ENCODE measurements at places on chromosomes 7 and 10.

- DNase-seq: no peak
Measured at GRCh38 chr7:76333511-76334101, 25.2 kb downstream of the YWHAG start.

GRCh38 chr10:119191881-119192280 lies 13.3 kb upstream of the PRDX3 start:
- no peak for DNase-seq

GRCh38 chr7:52253953-52254352 lies 781.5 kb upstream of the POM121L12 start:
- DNase-seq: no peak

GRCh38 chr10:96978621-96979154 lies 146.6 kb downstream of the LCOR start:
- DNase-seq: no peak

DNA sequence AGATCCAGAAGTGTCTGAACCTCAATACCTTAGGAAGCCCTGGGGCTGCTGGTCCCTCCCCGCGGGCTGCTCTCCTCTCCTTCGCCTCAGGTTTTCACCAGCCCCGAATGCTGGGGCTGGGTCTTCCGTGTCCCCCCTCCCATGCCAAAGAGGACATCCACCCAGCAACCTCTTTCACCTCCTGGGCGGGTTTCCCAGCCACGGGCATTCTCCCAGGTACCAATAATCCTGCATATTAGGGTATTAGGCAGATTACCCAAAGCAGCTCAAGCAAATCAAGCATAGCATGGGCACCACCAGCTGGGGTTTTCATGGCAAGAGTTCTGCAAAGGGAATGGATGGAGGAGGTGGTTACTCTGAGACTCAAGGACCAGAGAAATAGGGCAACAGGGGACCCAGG lies 224.4 kb downstream of the KCNMA1 start:
- DNase-seq: no peak

DNA sequence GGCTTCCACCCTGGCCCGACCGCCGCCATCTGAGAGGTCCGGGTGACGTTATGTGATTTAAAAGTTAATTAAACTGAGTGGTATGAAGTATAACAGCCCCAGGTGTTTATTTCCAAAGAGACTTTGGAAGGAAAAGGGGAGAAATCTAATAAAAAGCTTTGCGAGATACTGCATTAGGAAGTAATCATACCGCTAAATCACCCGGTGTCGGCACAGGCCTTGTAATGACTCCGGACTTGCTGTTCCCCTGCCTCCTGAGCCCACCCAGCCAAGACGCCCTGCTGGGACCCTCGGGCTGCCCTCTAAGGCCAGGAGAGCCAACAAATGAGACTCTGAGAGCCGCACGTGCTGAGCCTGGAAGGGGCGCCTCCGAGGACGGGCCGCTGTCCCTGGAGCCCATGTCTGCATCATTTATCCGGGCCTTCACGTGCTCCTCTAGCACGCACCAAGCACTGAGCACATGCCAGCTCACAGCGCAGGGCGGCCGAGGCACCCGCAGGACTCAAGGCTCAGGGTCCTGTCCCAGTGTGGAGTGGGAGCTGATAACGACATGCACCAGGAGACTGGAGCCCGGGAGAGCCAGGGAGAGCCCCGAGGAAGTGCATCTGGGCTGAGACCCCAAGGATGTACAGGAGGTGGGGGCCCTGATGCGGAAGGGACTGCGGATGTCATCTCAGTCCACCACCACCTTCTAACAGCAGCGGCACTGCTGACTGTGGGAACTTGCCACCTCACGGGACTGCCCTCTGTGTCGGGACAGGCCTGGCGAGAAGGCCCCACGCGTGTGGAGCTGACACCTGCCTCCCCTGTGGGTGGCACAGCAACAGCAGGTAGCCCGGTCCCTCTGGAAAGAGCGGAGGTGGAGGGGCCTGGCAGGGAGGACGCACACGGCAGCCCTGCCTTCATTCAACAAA lies 182.7 kb downstream of the ELFN1 start:
- DNase-seq: no peak

- DNase-seq: no peak
Measured at GRCh38 chr10:132209130-132209529, 22.4 kb downstream of the DPYSL4 start.

- DNase-seq: no peak
Measured at GRCh38 chr7:75687246-75688088, 51.3 kb downstream of the HIP1 start.

- no peak for DNase-seq
Measured at GRCh38 chr7:81190997-81191768, 272.3 kb upstream of the SEMA3C start.

DNA sequence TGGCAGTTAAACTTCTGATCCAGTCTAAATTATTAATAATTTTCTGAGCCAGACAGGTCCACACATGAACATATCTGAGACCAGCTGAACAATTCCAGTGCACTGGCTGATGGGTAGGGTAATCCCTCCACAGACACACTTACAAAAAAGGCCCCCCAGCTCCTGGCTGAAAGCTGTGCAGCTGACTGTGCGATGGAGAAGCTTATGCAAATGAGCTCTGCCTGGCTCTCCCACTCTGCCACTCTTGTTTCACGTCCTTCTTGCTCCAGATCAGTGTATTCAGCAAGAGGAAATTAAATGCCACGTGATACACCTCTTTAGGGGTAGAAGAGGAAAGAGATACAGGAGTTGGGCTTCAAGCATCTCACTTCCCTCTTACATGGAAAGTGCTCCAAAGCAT lies 76.4 kb upstream of the FEZF1 start:
- DNase-seq: no peak

DNA sequence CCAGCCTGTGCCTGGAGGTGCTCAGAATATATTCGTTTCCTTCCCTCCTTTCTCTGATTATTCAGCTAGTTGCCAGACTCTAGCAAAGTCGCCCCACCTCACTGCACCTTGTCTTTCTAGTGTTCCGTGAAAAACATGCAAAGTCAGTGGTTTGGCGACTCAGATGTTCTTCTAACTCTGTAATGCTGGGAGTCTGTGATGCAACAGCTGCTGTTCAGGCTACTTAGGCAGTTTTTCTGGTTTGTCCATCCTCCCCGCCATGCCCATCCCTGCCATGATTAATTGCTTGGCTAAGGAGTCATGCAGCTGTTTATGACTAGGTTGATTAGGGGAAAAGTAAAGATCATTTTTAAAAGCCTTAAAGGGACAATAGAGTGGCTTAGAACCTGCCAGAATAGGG lies 99.4 kb downstream of the MTPN start:
- no peak for DNase-seq

GRCh38 chr10:103949728-103950127 lies 17.2 kb upstream of the SLK start:
- no peak for DNase-seq

DNA sequence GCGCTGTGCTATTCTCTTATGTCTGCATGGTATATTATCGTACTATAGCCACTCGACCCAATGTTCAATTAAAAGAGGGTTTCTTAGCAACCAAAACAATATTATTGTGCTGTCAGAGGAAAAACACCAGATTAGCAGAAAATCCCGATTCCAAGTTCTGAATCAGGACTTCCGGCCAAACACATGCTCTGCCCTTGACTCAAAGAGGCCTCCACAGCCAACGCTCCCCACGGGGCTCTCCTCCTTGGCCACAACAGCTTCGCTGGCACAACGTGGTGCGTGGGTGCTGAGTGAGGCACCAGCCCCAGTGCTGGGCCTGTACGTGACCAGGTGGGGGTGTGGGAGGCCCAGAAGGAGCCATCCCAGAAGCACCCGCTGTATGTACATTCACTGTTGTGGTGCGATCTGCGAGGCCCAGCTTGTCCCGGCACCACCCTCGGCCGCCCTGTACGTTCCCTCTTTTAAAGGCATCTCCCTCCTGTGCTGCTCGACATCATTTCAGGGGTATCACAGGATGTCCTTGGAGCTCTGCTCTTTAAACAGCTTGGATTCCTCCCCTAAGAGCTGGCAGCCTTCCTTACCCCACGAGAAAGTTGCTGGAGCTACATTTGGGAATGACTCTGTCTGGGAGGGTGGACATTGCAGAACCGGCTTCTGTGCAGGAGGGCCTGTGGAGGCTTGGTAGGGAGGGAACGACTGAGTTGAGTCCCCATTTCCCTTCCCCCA lies 736.2 kb downstream of the PARD3 start:
- DNase-seq: no peak

DNA sequence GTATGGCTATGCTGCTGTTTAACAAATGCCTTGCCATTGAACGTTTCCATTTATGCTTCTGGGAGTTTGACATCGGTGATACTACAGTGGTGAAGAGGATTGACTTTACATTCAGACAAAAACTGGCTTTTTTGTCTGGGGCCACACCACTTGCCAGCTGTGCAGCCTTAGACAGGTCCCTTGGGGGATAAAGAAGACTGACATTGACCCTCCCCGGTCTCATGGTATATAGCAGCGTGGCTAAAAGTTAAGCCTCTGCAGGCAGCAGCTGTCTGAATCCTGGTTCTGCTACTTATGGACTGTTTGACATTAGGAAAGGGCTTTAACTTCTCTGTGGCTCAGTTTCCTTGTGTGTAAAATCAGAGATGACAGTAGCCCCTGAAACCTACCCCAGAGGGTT lies 42.0 kb upstream of the PTF1A start:
- DNase-seq: no peak

GRCh38 chr10:88114368-88114767 lies 250.9 kb downstream of the PTEN start:
- DNase-seq: peak; percentile 61

DNA sequence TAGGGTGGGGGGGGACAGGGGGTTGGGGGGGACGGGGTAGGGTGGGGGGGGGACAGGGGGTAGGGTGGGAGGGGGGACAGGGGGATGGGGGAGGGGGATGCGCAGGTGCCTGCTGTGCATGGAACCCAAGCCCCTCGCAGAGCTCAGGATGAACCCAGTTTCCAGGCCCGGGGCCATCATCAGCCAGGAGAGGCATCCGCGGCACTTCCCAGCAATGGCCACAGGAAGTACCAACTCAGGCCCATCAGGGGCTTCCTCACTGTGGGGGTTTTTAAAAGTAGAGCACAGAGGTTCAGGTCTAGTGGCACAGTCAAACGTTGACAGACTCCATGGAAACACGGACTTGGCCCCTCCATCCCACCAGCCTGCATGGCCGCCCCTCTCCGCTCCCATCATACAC lies 172.7 kb downstream of the DIP2C start:
- DNase-seq: no peak

DNA sequence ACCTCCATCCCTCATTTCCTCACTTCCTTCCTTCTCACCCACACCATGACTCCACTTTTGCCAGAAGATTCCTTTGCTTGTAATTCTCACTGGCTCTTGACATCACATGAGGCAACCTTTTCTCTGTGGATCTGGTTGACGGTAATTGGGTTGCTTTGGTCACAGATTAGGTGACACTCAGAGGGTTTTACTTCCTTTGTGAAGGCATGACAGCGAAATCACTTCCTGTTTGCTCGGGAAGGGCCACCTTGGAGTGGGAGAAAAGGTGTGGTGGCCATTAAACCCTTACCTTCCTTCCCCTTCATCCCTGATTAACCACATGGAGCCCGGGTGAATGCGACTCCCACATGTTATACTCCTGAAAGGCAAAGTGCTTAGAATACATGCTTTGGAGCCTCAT lies 30.2 kb downstream of the CUZD1 start:
- no peak for DNase-seq

GRCh38 chr7:133674079-133674763 lies 421.3 kb downstream of the EXOC4 start:
- DNase-seq: no peak

- no peak for DNase-seq
Measured at GRCh38 chr7:158917818-158918217, 61.5 kb downstream of the DYNC2I1 start.

GRCh38 chr7:105429746-105430612 lies 41.3 kb upstream of the SRPK2 start:
- peak; percentile 12 for DNase-seq

DNA sequence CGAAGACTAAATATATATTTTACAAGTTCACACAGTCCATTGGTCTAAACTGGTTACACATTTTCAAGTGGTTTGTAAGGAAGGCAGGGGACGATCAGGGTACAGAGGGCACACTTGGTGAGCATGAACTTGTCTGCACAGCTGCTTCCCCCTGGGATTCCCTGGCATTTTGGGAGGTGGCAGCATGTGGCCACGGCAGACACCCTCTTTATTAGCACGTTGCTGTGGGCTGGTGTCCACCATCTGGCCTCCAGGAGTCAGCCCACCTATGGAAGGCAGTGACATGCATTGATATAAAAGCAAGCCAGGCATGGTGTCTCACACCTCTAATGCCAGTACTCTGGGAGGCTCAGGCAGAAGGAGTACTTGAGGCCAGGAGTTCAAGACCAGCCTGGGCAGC lies 350.2 kb downstream of the TYW1 start:
- no peak for DNase-seq

- DNase-seq: no peak
Measured at GRCh38 chr7:12256090-12256489, 45.0 kb downstream of the TMEM106B start.

DNA sequence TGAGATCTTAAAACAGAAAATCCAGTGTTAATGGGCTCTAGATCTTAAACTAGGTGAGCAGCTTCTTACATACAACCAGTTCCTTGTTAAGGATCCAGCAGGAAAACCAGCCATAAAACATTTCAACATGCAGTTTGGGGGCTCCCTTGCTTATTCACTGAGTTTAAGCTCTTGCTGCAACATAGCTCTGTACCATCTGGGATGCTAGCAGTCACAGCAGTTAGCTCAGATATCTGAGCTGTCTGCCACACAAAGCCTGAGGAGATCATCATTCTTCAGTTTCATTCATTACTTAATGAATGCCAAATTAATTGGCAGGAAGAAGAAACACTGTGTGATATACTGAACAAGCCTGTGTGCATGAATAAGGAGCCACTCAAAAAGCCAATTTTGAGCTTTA lies 62.8 kb downstream of the PODXL start:
- no peak for DNase-seq

- DNase-seq: no peak
Measured at GRCh38 chr7:156919132-156919713, 26.2 kb upstream of the LMBR1 start.
